CD8-positive, alpha-beta T cell (primary cell): ENCODE measurements at places on chromosomes 3 and 15.

GRCh38 chr3:185089343-185089742 lies 63.5 kb downstream of the C3orf70 start:
- no peak for DNase-seq

DNA sequence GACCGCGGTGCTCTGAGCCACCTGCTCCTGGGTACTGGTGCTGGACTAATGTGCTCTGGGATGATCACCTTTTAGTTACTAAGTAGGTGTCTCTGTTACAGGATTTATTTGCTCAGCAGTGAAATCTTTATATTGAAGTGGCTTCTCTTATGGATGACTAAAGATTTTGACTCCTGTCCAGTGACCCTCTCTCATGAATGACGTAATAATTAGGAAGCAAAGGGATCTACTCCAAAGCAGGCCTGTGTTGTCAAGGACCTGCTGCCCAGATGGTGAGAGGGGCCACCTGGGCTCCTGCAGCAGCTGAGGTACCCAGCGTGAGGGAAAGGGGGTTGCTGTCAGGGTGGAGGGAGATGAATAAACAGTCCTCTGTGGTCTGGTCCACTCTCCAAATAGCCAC lies 263.6 kb downstream of the GABRG3 start:
- no peak for DNase-seq

GRCh38 chr15:31523027-31523654 lies 196.5 kb downstream of the KLF13 start:
- DNase-seq = no peak

- DNase-seq = no peak
Measured at GRCh38 chr15:79122991-79123390, 32.4 kb upstream of the RASGRF1 start.

- DNase-seq = no peak
Measured at GRCh38 chr3:194587438-194587931, 45.7 kb downstream of the TMEM44 start.

GRCh38 chr3:197088370-197088769 lies 58.8 kb upstream of the MELTF start:
- no peak for DNase-seq

DNA sequence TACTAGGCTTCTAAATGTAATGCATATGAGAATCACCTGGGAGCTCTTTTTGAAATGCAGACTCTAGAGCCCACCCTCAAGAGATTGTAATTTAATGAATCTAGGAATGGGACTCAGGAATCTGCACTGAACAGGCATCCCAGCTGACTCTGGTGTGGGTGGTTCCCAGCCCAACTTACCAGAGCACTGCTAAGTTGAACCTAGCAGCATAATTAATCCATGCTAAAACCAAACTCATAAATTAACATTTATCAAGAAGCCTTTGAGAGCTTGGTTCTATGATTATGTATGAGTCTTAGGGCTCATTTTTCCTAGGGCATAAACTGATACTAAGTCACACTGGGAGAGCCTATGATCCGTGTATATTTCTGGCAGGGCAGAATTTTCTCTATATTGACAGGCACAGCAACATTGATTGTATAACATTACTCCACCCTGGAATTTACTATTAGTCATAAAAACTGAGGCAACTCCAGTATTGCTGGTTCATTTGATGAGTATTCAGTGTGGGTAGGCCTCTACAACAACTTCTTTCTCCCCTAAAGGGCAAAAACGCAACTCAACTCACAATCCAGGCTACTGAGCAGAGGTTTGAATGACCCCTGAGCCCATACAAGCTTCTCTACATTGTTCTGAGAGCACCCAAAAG lies 10.7 kb upstream of the CSTA start:
- no peak for DNase-seq

DNA sequence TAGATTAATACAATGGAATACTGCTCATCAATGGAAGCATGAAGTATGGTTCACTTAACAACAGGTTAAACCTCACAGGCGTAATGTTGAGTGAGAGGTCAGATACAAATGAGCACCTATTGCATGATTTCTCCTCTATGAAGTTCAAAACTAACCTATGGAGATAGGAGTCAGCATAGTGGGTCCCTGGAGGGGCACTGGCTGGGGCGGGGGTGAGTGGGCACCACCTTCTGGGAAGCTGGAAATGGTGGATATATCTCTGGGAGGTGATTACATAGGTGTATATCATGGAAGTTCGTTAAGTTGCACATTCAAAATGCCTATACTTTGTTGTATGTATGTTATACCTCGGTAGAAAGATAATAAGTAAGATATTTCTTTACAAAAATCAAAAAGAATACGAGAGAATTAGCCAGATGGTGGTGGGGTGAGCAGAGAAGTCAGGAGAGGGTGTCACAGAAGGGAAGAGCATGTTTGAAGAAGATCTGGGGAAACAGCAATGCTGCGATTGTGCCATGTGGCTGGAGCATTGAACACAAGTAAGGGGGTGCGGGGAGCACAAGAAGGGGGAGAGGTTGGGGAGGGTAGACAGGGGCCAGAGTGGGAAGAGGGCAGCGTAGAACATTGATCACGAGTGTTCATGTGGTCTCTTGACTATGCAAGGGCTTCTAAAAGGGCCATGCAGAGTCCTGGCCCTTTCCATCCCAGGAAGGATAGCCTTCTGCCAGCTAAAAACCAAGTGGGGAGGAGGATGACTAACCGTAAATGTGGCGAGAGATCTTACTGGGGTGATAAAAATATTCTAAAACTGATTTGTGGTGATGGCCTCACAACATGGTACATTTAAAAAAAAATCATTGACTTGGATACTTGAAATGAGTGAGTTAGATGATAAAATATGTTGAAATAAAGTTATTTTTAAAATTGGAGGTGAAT lies 30.2 kb downstream of the ITGA11 start:
- DNase-seq = no peak

- DNase-seq = no peak
Measured at GRCh38 chr3:113152849-113153248, 58.5 kb upstream of the BOC start.

- no peak for DNase-seq
Measured at GRCh38 chr3:157428853-157429252, 7.8 kb upstream of the PTX3 start.

DNA sequence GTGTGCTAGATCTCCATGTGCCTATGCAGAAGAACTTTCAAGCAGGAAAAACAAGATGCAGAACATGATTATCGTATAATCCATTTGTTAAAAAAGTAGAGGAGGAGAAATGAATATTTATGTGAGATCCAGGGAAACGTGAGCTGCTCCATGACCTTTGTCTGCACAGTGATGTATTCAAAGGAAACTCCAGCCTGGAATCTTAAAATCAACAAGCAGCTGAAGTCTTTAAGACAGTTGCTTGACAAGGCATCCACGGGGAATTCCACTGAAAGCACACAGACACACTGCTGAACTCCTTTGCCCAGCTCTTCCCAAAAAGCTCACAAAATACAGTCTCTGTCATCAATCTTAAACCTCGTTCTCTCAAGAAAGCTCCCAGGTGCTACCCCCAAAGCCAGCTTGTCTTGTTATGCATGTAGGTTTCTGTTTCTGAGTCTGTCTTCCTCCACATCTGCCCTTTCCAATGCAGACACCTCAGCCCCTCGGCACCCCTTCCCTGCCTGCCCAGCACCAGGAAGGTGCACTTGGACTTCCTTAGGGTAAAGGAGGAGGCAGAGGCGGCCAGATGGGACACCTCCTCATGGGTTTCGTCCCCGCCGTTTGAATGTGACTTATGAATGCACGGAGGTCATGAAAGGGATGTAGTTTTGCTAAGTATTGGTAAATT lies 28.7 kb downstream of the LRRK1 start:
- no peak for DNase-seq

DNA sequence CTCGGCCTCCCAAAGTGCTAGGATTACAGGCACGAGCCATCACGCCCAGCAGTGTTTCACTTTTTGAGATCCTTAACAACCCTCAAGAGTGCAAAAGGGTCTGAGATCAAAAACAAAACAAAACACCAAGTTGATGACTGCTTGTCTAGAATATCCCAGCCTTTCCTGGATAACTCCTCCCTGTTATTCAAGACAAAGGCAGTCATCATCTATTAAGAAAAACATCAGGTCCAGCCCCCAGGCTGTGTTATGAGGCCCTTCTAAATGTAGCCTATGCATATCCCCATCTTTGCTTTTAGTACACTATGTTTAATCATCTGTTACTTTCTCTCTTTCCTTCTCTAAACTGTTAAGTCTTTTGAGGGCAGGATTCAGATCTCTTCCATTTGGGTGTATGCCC lies 150.1 kb upstream of the FHIT start:
- no peak for DNase-seq

GRCh38 chr3:195385526-195385925 lies 57.3 kb downstream of the ACAP2 start:
- DNase-seq = no peak

- DNase-seq = no peak
Measured at GRCh38 chr3:16151109-16151508, 23.4 kb upstream of the GALNT15 start.

- DNase-seq = no peak
Measured at GRCh38 chr3:197734667-197735318, 1.9 kb downstream of the RUBCN start.

DNA sequence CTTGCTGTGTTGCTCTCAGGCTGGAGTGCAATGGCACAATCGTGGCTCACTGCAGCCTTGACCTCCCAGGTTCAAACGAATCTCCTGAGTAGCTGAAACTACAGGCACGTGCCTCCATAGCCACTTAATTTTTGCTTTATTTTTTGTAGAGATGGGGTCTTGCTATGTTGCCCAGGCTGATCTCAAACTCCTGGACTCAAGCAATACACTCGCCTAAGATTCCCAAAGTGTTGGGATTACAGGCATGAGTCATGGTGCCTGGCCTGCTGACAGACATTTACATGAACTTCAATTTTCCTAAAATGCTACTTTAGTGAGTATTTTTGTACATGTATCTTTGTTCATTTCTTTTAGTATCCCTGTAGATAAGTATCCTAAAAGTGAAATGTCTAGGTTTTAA lies 132.3 kb downstream of the SUCLG2 start:
- no peak for DNase-seq

DNA sequence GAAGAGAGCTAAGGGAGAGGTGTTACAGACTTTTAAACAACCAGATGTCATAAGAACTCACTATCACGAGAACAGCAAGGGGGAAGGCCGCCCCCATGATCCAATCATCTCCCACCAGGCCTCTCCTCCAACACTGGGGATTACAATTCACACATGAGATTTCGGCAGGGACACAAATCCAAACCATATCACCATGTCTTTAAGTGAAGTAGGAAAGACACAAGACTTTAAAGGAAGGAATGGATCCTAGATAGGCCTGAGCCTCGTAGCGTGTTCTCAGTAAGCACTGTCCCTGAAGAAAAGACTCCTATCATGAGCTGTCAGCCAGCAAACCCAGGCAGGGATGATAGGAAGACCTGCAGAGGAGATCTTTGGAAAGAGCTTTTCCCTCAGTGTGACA lies 15.1 kb upstream of the RPS27L start:
- DNase-seq = no peak

DNA sequence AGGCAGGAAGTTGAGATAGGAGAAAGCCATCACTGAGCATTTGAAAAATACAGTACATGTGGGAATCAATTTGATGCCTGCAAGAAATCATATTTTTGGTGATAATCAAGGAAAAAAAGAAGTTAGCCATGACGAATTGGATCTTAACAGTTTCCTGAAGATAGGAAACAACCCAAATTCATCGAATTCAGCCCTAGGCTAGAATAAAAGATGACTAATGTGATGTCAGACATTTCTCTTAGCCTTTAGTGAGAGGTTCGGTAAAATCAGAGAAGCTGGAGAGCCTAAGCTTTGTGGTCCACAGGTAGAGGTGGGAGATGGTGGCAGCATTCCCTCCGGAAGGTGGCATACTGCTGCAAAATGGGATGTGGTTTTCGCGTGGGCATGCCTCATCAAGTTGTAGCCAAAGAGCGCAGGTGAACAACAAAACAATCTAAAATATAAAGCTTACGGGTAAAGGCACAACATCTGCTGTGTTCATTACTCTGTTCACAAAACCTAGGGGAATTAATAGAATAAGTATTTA lies 144.1 kb upstream of the ALCAM start:
- no peak for DNase-seq

- DNase-seq = no peak
Measured at GRCh38 chr15:26848498-26848897, 18.4 kb upstream of the GABRA5 start.

DNA sequence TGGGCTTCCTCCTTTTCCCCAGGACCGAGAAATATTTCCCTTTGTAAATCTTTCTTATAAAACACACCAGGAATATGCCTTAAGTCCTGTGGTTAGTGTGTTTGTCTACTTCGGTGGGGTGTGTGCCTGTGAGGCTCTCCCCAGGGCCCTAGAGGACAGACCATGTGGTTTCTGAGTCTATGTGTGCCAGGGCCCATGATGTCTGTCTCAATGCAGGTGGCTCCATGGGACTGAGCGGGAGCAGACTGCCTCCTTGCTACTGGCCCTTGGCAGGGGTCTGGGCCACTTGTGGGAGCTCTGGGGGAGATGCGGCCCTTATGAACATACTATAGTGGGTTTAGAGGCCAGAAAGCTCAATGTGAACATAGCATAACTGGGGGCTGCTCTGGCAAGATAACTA lies 37.6 kb downstream of the SCN5A start:
- DNase-seq = no peak

DNA sequence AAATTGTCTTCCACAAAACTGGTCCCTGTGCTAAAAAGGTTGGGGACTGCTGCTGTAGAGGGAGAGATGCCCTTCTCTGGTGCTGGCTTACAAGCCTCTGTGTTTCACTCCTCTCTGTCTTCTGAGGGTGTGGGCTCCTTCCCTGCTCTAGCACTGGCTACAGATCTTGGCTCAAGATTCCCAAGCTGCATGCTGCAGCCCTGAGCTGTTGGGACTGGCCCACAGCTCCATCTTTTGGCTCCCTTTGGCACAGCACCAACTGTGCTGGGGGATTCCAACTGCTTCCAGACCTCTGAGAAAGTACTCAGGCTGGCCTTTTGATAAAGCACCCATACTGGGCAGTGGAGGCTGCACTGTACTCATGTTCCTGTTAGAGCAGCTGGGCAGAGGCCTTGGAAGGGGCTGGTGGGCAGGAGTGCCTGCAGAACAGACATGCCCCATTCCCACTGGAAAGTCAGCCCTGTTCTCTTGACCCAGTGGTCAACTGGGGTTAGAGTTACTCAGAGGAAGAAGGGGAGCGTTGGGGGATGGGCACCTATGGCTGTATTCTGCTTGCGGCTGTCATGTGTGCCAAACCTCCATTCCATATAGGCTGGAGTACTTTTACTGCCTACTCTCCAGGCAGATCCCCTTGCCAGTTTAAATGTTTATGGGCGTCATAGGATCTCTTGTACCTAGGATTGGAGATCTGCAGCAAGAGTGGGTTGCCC lies 55.7 kb downstream of the GALK2 start:
- no peak for DNase-seq

- no peak for DNase-seq
Measured at GRCh38 chr15:48324949-48325348, 6.3 kb upstream of the DUT start.
